Right lobe of liver (tissue), 6 donors: ENCODE measurements at places on chromosomes 6 and 20. TPM values are rescaled to one million over a fixed set of nuclear protein-coding genes. Genes with fewer than 3 reads are reported as not detected.

- H3K36me3 ChIP-seq = no peaks in the 10 kb centered on the region
- H3K27me3 ChIP-seq = no peaks in the 10 kb centered on the region
- H3K4me3 ChIP-seq = no peak overlapping the region
- H3K4me1 ChIP-seq = no peaks in the 10 kb centered on the region
Observed at GRCh38 chr6:4809999-4810918, 34.1 kb downstream of the CDYL start.

- no peak for DNase-seq
- no peak overlapping the region for H3K27ac ChIP-seq
- no peaks in the 10 kb centered on the region for H3K4me1 ChIP-seq
- no peaks in the 10 kb centered on the region for H3K27me3 ChIP-seq
- no peaks in the 10 kb centered on the region for H3K36me3 ChIP-seq
Observed at GRCh38 chr6:109299265-109299607, 83.0 kb downstream of the CD164 start.

- no peak for DNase-seq
- no peaks in the 10 kb centered on the region for H3K27me3 ChIP-seq
- no peak overlapping the region for H3K27ac ChIP-seq
- H3K4me1 ChIP-seq = no peaks in the 10 kb centered on the region
- H3K36me3 ChIP-seq = no peaks in the 10 kb centered on the region
Observed at GRCh38 chr6:161107779-161108730, 116.5 kb downstream of the MAP3K4 start.

- H3K27me3 ChIP-seq = no peaks in the 10 kb centered on the region
- no peaks in the 10 kb centered on the region for H3K36me3 ChIP-seq
- H3K27ac ChIP-seq = no peak overlapping the region
- no peak overlapping the region for H3K4me3 ChIP-seq
- no peak for DNase-seq
Observed at GRCh38 chr6:90701146-90701781, 114.4 kb upstream of the MAP3K7 start.

- H3K4me3 ChIP-seq = no peak overlapping the region
- H3K27me3 ChIP-seq = no peaks in the 10 kb centered on the region
- no peaks in the 10 kb centered on the region for H3K36me3 ChIP-seq
Observed at GRCh38 chr6:130600880-130601341, 226.3 kb upstream of the SMLR1 start.

DNA sequence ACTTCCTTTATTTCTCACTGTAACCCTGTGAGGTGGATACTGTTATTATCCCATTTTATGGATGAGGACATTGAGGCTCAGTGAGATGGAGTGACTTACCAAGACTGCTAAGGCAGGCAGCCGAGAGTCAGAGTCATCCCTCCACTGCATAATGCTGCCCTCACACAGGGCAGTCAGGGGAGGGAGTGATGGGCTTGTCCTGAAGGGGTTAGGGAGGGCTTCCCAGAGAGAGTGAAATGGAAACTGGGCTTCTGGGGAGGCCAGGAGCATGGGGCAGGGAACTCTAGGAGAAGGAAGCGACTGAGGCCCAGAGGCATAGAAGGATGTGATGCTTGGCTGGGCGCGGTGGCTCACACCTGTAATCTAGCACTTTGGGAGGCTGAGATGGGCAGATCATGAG, 31.1 kb downstream of the TM9SF4 start:
- no peak overlapping the region for H3K27ac ChIP-seq
- no peaks in the 10 kb centered on the region for H3K4me1 ChIP-seq
- peaks cover 70% of the 10 kb centered on the region for H3K36me3 ChIP-seq
- no peaks in the 10 kb centered on the region for H3K27me3 ChIP-seq
- H3K4me3 ChIP-seq = no peak overlapping the region

DNA sequence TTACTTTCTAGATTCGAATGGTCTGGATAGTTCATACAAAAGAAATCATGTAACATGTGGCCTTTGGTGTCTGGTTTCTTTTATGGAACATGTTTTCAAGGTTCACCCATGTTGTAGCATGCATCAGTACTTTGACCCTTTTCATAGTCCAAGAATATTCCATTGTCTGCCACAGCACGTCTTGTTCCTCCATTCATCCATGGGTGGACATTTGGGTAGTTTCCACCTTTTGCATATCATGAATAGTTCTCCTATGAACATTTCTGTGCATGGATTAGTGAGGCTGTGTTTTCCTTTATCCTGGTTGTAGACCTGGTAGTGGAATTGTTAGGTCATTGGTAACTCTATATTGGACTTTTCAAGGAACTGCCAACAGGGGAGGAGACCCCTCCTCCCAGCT, 31.7 kb downstream of the GSTA3 start:
- H3K4me3 ChIP-seq = no peak overlapping the region
- H3K4me1 ChIP-seq = no peaks in the 10 kb centered on the region
- H3K36me3 ChIP-seq = no peaks in the 10 kb centered on the region
- no peak for DNase-seq

DNA sequence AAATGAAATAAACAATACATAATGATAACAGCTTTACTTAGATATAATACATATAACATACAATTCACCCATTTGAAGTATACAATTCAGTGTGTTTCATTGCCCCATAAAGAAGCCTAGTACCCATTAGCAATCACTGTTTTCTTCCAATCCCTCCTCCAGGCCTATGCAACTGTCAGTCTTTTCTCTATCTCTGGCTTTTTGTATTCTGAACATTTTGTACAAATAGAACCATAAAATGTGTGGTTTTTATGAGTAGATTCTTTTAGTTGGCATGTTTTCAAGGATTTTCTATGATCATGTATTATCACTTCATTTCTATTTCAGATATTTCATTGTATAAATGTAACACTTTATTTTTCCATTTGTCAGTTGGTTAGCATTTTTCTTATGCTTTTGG, 54.6 kb upstream of the MYO6 start:
- no peaks in the 10 kb centered on the region for H3K4me1 ChIP-seq
- H3K4me3 ChIP-seq = no peak overlapping the region
- H3K27me3 ChIP-seq = no peaks in the 10 kb centered on the region
- H3K27ac ChIP-seq = no peak overlapping the region
- no peak for DNase-seq
- H3K36me3 ChIP-seq = peaks cover 11% of the 10 kb centered on the region

DNA sequence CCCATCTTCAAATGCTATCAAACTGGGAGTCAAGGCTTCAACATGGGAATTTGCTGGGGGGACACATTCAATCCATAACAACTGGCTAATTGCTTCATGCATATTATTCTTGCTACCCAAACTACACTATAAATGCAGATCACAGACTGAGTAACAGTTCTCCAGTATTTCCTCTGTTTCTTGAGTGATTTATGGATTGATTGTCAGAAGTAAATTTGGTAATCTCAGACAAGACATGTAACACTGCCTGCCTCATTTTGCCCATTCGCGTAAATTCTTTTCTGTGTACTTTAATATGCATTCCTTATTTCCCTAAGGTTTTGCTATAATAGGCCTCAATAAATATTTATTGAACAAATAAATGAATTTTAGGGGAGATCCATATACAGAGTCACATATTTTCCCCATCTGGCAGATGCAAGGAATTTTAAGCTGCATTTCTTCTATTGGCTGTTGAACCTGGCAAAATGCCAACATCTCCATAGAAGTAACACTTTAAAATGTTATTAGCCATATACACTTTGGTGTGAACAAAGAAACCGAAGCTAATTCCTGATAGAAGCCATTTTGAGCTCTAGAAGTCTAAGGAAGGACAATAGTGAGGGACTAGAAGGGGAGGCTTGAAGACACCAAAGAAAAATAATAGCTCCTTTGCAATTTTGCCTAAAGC, 98.2 kb downstream of the QRSL1 start:
- H3K4me3 ChIP-seq = no peak overlapping the region
- H3K27ac ChIP-seq = peak overlapping the region; percentile 56
- DNase-seq = no peak
- H3K27me3 ChIP-seq = no peaks in the 10 kb centered on the region
- H3K4me1 ChIP-seq = peaks cover 67% of the 10 kb centered on the region

GRCh38 chr6:72554761-72555221, 67.1 kb upstream of the KCNQ5 start:
- no peak for DNase-seq
- H3K36me3 ChIP-seq = no peaks in the 10 kb centered on the region
- no peaks in the 10 kb centered on the region for H3K4me1 ChIP-seq
- no peak overlapping the region for H3K27ac ChIP-seq
- no peak overlapping the region for H3K4me3 ChIP-seq

- no peak for DNase-seq
- H3K27me3 ChIP-seq = no peaks in the 10 kb centered on the region
- H3K4me1 ChIP-seq = no peaks in the 10 kb centered on the region
- no peak overlapping the region for H3K4me3 ChIP-seq
- H3K27ac ChIP-seq = no peak overlapping the region
- no peaks in the 10 kb centered on the region for H3K36me3 ChIP-seq
Observed at GRCh38 chr6:149045404-149045803, 272.1 kb upstream of the TAB2 start.

GRCh38 chr6:14549304-14549770, 431.8 kb downstream of the CD83 start:
- no peaks in the 10 kb centered on the region for H3K27me3 ChIP-seq
- DNase-seq = no peak
- H3K36me3 ChIP-seq = no peaks in the 10 kb centered on the region
- no peaks in the 10 kb centered on the region for H3K4me1 ChIP-seq
- H3K27ac ChIP-seq = no peak overlapping the region

DNA sequence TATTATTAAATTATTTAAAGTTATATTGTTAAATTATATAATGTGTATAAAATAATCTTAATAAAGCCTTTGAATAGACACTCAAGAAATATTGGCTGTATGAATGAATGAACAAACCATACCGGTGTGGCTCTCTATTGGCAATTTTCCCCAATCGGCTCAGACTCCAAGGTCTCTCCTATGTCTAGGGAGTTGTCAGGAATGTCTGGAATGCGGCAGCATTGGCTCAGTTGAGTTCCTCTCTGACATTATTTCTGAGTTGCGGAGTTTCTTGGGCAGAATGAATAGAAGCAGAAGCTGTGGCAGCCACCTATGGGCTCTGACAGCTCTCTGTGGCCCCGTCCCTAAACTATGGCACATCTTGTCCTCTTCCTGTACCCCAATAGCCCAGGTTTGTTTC, 111.0 kb downstream of the SOBP start:
- no peaks in the 10 kb centered on the region for H3K4me1 ChIP-seq
- H3K4me3 ChIP-seq = no peak overlapping the region
- H3K27me3 ChIP-seq = no peaks in the 10 kb centered on the region

GRCh38 chr6:44166591-44167184, 8.1 kb downstream of the CAPN11 start:
- no peaks in the 10 kb centered on the region for H3K27me3 ChIP-seq
- H3K36me3 ChIP-seq = no peaks in the 10 kb centered on the region
- peak; percentile 31 for DNase-seq
- no peak overlapping the region for H3K4me3 ChIP-seq

- H3K36me3 ChIP-seq = no peaks in the 10 kb centered on the region
- no peak overlapping the region for H3K4me3 ChIP-seq
- H3K4me1 ChIP-seq = no peaks in the 10 kb centered on the region
- H3K27ac ChIP-seq = no peak overlapping the region
- DNase-seq = no peak
- peaks cover 9% of the 10 kb centered on the region for H3K27me3 ChIP-seq
Observed at GRCh38 chr20:31858760-31859083, 11.6 kb downstream of the DUSP15 start.

GRCh38 chr6:66796987-66797386, 1090.0 kb upstream of the EYS start:
- H3K36me3 ChIP-seq = no peaks in the 10 kb centered on the region
- H3K4me3 ChIP-seq = no peak overlapping the region
- no peak overlapping the region for H3K27ac ChIP-seq
- no peak for DNase-seq
- no peaks in the 10 kb centered on the region for H3K27me3 ChIP-seq

- no peak overlapping the region for H3K4me3 ChIP-seq
- peaks cover 5% of the 10 kb centered on the region for H3K36me3 ChIP-seq
- no peaks in the 10 kb centered on the region for H3K4me1 ChIP-seq
- DNase-seq = no peak
Observed at GRCh38 chr6:11198663-11199603, 33.5 kb downstream of the NEDD9 start.

- no peaks in the 10 kb centered on the region for H3K27me3 ChIP-seq
- DNase-seq = no peak
- no peak overlapping the region for H3K4me3 ChIP-seq
- H3K4me1 ChIP-seq = no peaks in the 10 kb centered on the region
Observed at GRCh38 chr6:76435174-76435573, 362.7 kb upstream of the IMPG1 start.

- no peaks in the 10 kb centered on the region for H3K36me3 ChIP-seq
- no peak for DNase-seq
- no peak overlapping the region for H3K27ac ChIP-seq
- no peaks in the 10 kb centered on the region for H3K4me1 ChIP-seq
- H3K4me3 ChIP-seq = no peak overlapping the region
Observed at GRCh38 chr20:47862574-47863240, 77.4 kb upstream of the SULF2 start.

DNA sequence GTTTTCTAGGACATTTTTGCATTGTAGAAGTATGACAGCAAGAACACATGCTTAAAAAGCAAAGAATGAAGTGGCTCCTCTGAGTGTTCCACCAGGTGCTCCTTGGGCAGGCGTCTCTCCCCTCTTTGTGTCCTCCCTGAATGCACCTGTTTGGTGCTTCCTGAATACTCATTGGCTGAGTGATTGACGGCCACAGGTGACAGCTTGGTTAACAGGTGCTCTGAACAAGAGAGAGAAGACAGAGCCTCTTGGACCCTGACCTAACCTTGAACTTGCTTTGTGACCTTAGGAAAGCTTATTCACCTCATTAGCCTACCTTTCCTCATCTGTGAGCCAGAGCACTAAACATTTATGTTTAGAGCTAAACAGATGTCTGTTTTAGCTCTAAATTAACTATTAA, 93.7 kb downstream of the TULP4 start:
- no peaks in the 10 kb centered on the region for H3K36me3 ChIP-seq
- H3K4me1 ChIP-seq = no peaks in the 10 kb centered on the region
- no peaks in the 10 kb centered on the region for H3K27me3 ChIP-seq
- no peak overlapping the region for H3K4me3 ChIP-seq
- H3K27ac ChIP-seq = no peak overlapping the region
- no peak for DNase-seq

DNA sequence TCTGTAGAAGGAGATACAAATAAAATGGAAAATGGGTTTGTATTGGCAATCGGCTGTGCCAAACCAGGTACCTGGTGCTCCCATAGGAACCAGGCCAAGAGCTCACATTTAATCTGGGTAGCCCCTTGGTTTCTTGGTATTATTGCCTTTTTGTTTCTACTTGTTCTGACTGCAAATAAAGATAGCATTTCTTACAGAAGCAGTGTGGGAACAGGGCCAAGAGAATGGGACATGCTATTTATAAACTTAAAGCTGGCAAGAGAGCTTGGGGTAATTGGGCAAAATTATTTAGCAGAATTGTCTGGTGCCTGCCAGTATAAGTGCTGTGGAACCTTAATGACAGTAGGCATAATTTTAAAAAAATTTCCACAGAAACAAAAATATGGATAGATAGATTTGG, 113.5 kb upstream of the GLP1R start:
- no peaks in the 10 kb centered on the region for H3K27me3 ChIP-seq
- no peak overlapping the region for H3K27ac ChIP-seq
- no peak overlapping the region for H3K4me3 ChIP-seq
- no peak for DNase-seq
- H3K4me1 ChIP-seq = no peaks in the 10 kb centered on the region
- H3K36me3 ChIP-seq = no peaks in the 10 kb centered on the region

The SLC22A2 gene
- not detected for total RNA-seq

The SIRPB1 gene
- total RNA-seq = 0.73 TPM

The WFDC10B gene
- not detected for total RNA-seq

The CD83 gene
- total RNA-seq = 0.32 TPM

The RNF39 gene
- not detected for total RNA-seq

The ISM1 gene
- total RNA-seq = 2.7 TPM

The MSH5 gene
- 4.8 TPM for total RNA-seq

The HLA-DQB1 gene
- total RNA-seq = 14.7 TPM

The MYH7B gene
- total RNA-seq = 1.0 TPM

The IL17F gene
- not detected for total RNA-seq

The KHDC1L gene
- not detected for total RNA-seq

The LY6G6C gene
- total RNA-seq = not detected

The PDSS2 gene
- 19.8 TPM for total RNA-seq

The ARFGEF3 gene
- total RNA-seq = 0.12 TPM

The NR2E1 gene
- not detected for total RNA-seq

The TRIM15 gene
- total RNA-seq = 2.1 TPM

The STAU1 gene
- 96.6 TPM for total RNA-seq

The PBOV1 gene
- total RNA-seq = not detected
